Activated CD4-positive, alpha-beta memory T cell treated with anti-CD3 and anti-CD28 coated beads for 36 hours (primary cell): ENCODE measurements at places on chromosomes 16 and 17. TPM values are rescaled to one million over a fixed set of nuclear protein-coding genes. Genes with fewer than 3 reads are reported as not detected.

Gene SMIM5
- total RNA-seq = not detected

Gene ASPSCR1
- 25.4 TPM for total RNA-seq

Gene HOXB9
- 1.4 TPM for total RNA-seq

Gene PDE6G
- total RNA-seq = 1.1 TPM

Gene VAT1L
- not detected for total RNA-seq

GRCh38 chr17:78785011-78785662, 3.1 kb upstream of the CYTH1 start:
- H3K36me3 ChIP-seq = peaks cover 11% of the 10 kb centered on the region
- no peak for DNase-seq
- peak overlapping the region; percentile 48 for H3K4me3 ChIP-seq

DNA sequence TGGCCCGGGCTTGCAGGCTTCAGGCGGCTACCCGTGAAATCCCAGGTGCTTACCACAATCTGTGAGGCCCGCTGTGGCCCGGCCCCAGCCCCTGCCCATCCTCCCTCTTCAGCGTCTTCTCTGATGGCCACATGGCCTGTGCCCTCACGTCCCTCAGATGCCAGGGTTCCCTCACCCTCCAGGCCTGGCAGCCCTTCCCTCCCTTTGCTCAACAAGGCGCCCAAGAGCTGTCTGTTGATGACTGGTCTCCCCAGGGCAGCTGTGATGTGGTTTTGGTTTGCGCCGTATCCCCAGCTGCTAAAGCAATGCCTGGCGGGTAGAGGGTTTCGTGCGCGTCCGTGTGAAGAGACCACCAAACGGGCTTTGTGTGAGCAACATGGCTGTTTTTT, 35.1 kb downstream of the PMM2 start:
- H3K27me3 ChIP-seq = no peaks in the 10 kb centered on the region
- peaks cover 40% of the 10 kb centered on the region for H3K36me3 ChIP-seq
- no peak overlapping the region for H3K27ac ChIP-seq
- no peak overlapping the region for H3K4me3 ChIP-seq

- no peak for DNase-seq
- no peaks in the 10 kb centered on the region for H3K27me3 ChIP-seq
- peak overlapping the region; percentile 10 for H3K27ac ChIP-seq
- peaks cover 13% of the 10 kb centered on the region for H3K36me3 ChIP-seq
These were observed 60.1 kb upstream of the ZNF750 start for GRCh38 chr17:82899941-82900340.

DNA sequence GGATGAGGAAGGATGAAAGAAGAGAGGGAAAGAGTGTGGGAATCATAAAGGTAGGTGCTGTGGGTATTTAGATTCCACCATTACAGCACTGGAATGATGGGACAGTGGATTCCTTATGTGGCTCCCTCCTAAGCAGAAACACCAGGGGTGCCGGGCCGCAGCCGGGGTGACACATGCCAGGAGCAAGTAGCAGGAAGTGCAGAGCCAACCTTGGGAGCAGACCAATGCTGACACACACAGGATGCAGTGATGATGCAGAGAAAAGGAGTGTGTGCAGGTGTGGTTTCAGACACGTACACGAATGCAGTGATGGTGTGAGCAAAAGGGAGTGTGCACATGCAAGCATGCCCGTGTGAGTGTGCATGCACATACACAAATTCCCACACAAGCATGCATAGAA, 338.0 kb downstream of the SLC39A11 start:
- DNase-seq = no peak
- no peak overlapping the region for H3K27ac ChIP-seq
- H3K36me3 ChIP-seq = peaks cover 8% of the 10 kb centered on the region

- H3K4me1 ChIP-seq = no peaks in the 10 kb centered on the region
- no peak overlapping the region for H3K27ac ChIP-seq
- no peak for DNase-seq
- no peak overlapping the region for H3K4me3 ChIP-seq
These were observed 249.7 kb downstream of the ZFHX3 start for GRCh38 chr16:72798264-72798663.

DNA sequence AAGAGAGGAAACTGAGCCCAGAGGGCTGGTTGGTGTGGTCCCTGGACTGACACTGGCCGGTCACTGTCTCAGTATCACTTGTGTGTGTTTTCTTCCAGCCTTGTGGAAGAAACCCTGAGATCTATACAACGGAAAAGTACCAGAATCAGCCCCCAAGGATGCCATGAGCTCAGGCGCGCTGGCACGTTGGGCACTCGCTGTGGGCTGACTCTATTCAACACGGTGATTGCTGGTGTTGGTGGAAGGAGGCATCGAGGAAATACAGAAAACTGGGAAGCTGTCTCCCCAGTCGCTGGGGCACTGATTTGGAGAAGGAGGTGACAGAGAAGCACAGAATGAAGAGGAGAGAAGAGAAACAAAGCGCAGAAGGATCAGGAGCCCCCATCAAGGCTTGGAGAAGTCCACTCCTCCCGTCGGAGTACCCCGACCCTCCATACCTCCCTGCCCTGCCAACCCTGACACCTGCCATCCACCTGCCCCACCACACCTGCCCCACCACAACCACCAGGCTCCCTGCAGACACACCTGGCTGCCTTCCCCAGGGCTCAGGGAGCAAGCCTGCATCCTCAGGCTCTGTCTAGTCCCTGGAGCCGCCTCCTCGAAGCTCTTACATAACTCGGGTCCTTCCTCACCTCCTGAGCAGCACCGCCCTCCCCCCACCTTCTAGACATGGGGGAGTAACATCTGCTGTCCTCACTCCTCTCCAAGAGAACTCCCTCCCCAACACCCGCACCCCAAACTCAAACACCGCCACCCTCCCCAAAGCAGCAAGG, 66.5 kb downstream of the RBFOX3 start:
- H3K27me3 ChIP-seq = peaks cover 18% of the 10 kb centered on the region
- no peaks in the 10 kb centered on the region for H3K36me3 ChIP-seq
- no peak overlapping the region for H3K4me3 ChIP-seq
- H3K4me1 ChIP-seq = no peaks in the 10 kb centered on the region
- no peak for DNase-seq

DNA sequence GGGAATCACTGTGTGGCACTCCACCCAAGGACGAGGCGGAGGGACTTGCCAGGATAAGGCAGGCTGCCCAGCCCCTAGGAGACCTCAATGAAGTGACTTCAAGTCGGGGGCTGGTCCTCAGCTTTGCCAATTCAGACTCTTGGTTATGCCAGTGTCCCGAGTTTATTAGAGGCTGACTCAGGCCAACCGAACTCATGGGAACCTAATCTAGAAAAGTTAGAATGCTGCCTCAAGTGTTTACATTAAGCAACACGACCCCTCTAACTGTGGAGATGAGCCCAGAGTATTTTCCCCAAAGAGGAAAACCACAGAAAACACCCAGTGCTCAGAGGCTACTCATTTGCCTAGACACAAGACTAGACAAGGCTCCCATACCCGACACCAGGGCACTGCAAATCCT, 1.1 kb upstream of the TEKT3 start:
- peaks cover 50% of the 10 kb centered on the region for H3K27me3 ChIP-seq
- H3K4me3 ChIP-seq = no peak overlapping the region

DNA sequence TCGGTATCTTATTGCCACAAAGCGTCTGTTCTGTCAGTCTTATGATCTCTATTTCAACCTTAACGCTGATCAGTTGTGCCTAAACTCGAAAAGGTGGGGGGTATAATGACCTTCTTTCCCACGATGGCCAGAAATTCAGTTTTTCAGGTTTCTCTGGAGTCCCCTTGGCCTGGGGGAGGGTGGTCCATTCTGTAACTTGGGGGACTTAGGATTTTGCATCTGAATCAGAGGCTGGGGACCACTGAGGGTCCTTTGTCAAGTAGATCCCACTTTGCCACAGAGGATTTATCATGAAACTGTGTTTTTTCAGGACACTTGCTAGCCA, 6.3 kb upstream of the WDR59 start:
- no peaks in the 10 kb centered on the region for H3K4me1 ChIP-seq
- no peaks in the 10 kb centered on the region for H3K27me3 ChIP-seq
- DNase-seq = no peak
- H3K27ac ChIP-seq = no peak overlapping the region

DNA sequence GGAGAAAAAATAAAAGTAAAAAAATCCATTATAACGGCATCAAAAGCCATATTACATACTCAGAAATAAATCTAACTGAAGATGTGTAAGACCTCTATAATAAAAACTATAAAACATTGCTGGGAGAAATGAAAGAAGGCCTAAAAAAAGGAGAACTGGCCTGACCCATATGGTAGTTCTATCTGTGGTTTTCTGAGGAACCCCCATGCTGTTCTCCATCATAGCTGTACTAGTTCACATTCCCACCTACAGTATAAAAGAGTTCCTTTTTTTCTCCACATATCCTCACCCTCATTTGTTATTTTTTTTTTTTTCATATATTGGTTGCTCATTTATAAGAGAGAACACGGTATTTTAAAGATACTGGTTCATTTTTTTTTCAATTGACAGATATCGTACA, 191.8 kb downstream of the STX8 start:
- no peaks in the 10 kb centered on the region for H3K27me3 ChIP-seq
- peaks cover 5% of the 10 kb centered on the region for H3K4me1 ChIP-seq
- H3K4me3 ChIP-seq = no peak overlapping the region
- DNase-seq = no peak

DNA sequence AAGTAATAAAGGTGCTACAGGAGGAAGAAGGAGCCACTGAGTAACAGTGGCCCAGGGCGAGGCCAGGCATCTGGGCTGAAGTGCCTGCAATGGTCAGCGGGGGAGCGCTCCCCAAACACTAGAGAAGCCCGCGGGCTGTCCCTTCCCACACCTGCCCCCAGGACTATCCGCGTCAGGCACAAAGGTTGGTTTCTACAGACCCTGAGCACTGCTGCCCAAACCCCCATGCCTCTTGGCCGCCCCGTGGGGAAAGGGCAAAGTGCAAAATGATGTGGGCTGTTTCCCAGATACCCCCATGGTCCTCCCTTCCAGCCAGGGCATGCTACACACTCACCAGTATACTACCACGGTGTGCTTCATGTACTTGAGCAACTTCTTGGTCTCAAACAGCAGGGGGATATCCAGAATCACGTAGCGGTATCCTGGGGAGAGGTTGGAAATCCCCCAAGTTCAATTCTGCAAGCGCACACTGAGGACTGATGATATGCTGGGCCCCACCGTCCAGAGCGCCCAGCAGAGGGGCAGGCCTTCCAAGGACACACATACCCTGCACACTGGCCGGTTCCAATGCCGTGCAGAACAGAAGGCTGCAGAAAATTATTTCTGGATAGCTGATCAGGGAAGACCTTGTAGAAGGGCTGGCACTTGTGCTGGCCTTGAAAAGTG, 21.5 kb downstream of the DCAKD start:
- H3K4me3 ChIP-seq = no peak overlapping the region
- no peaks in the 10 kb centered on the region for H3K27me3 ChIP-seq
- H3K27ac ChIP-seq = no peak overlapping the region
- no peak for DNase-seq
- peaks cover 31% of the 10 kb centered on the region for H3K36me3 ChIP-seq
- no peaks in the 10 kb centered on the region for H3K4me1 ChIP-seq
